ENCODE measurements at places on chromosomes 3 and 15.

- no peak for DNase-seq
Observed at GRCh38 chr3:101928890-101929289, 79.6 kb downstream of the NFKBIZ start.

GRCh38 chr3:24052446-24052845, 107.4 kb downstream of the NR1D2 start:
- DNase-seq, result no peak

GRCh38 chr3:97510795-97511194, 253.8 kb upstream of the ARL6 start:
- no peak for DNase-seq

DNA sequence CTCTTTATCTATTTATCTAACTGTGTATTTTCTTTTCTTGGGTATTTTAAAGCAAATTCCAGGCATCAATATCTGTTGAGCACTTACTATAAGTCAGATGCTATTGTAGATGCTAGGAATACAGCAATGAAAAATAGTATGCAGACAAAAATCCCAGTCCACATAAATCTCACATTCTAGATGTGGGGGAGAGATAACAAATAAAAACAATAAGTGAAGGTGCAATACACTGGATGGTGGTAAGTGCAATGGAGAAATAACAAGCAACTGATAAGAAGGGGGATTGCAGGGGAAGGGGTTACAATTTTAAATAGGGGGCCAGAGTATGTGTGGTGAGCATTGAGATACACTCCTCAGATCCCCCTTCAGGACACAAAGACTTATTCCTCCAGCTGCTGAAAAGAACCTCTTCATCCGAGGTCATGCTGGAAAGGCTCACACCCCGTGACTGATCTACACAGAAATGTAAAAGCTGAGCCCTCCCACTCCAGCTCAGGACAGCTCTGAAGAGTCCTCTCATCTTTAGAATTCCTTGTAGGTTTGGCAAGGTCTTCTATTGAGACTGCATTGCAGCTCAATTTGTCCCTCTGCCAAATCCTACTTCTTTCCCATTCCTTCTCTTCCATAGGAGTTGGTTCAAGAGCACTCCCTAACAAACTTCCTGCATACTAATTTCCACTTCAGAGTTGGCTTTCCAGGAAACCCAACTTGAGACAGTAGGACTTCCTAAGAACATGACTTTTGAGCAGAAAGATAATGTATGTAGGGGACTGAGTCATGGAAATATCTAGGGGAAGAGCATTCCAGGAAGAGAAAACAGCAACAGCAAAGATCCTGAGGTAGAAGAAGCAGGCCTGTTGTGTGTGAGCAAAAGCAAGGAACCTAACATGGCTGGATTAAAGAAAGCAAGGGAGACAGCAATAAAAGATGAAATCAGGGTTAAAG, 8.1 kb upstream of the SCG3 start:
- DNase-seq, result no peak

- no peak for DNase-seq
Observed at GRCh38 chr15:66388043-66388363, 1.3 kb downstream of the MAP2K1 start.

DNA sequence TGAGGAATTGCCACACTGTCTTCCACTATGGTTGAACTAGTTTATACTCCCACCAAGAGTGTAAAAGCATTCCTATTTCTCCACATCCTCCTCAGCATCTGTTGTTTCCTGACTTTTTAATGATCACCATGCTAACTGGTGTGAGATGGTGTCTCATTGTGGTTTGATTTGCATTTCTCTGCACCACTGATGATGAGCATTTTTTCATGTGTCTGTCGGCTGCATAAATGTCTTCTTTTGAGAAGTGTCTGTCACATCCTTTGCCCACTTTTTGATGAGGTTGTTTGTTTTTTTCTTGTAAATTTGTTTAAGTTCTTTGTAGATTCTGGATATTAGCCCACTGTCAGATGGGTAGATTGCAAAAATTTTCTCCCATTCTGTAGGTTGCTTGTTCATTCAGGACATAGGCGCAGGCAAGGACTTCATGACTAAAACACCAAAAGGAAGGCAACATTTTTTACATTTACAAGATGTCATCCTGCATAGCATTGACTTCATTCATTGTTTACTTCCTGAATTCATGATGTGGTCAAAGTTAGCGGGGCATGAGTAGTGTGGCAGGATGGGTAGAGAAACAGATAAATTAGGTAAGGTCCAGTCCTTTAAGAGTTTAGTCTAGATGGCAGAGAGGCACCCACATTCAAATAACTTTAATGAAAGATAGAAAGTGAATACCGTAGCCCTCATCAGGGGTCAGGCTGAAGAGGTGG, 45.1 kb upstream of the LPP start:
- DNase-seq, result no peak

- peak; percentile 38 for DNase-seq
Observed at GRCh38 chr15:75842722-75843677, at the start of gene UBE2Q2. TSS of gene UBE2Q2 (plus strand) at chr15:75843447. CDS start at chr15:75843667, 220 bp downstream.

GRCh38 chr3:194685718-194686413, at the start of gene FAM43A:
TSS of gene FAM43A (plus strand) at chr3:194685883. CDS start at chr3:194686827, 944 bp downstream.
- DNase-seq, result peak; percentile 71

DNA sequence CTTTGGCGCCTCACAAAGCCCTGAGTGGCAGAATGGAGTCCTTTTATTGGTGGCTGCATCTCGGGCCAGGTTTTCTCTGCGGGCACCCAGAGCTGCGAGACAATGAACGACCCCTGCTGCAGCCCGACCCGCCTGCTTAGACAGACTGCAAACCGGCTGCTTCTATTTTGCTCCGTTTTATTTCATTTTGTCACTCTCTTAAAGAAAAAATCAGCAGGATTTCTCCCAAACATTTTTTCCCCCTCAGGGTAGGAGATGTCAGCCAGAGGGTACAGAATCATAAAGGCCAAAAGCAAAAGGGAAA, 64.8 kb downstream of the OXNAD1 start:
- DNase-seq, result no peak

- DNase-seq, result no peak
Observed at GRCh38 chr3:11548721-11549131, 95.0 kb downstream of the VGLL4 start.

- no peak for DNase-seq
Observed at GRCh38 chr3:173826901-173827609, 429.5 kb downstream of the NLGN1 start.

GRCh38 chr15:23497710-23498111, 50.7 kb upstream of the GOLGA6L2 start:
- no peak for DNase-seq

GRCh38 chr15:77104155-77104554, 33.2 kb upstream of the TSPAN3 start:
- no peak for DNase-seq

- no peak for DNase-seq
Observed at GRCh38 chr3:53696401-53697172, 149.6 kb downstream of the CHDH start.

DNA sequence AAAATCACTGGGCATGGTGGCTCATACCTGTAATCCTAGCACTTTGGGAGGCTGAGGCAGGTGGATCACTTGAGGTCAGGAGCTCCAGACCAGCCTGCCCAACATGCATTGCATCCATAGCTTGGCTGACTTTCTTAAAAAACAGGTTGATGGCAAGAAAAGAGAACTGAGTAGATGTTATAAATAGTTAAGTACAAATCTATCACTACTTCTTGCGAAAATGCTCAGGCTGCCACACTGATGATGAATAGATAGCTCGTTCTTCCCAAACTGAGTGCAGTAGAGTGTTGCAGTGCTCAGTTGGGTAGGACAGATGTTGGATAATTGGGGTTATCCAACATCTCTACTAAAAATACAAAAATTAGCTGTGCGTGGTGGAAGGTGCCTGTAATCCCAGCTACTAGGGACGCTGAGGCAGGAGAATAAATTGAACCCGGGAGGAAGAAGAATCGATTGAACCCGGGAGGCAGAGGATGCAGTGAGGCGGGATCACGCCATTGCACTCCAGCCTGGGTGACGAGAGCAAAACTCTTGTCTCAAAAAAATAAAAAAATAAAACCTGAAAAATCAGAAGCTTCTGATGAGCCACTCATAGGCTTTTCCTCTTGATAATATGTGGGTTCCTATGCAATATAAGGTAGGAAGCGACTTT, 1.2 kb downstream of the BTLA start:
- DNase-seq, result no peak

GRCh38 chr15:73996939-73997338, 2.4 kb downstream of the PML start:
- no peak for DNase-seq

Data from stimulated activated CD8-positive, alpha-beta memory T cell treated with anti-CD3 and anti-CD28 coated beads, Interleukin-4, amount 100 ng/mL, for 1 hour (primary cell).